Mesendoderm (in vitro differentiated cells): ENCODE measurements at places on chromosomes 4 and X.

- H3K27ac ChIP-seq: no peak overlapping the region
- H3K27me3 ChIP-seq: no peaks in the 10 kb centered on the region
- H3K4me1 ChIP-seq: no peaks in the 10 kb centered on the region
- H3K36me3 ChIP-seq: no peaks in the 10 kb centered on the region
These were observed 14.1 kb upstream of the TCEANC start for GRCh38 chrX:13638826-13639225.

- DNase-seq: peak; percentile 89
- H3K4me1 ChIP-seq: no peaks in the 10 kb centered on the region
- H3K36me3 ChIP-seq: no peaks in the 10 kb centered on the region
- no peak within 1 kb of the TSS for H3K27ac ChIP-seq
- peak within 1 kb of the TSS; percentile 27 for H3K4me3 ChIP-seq
- no peaks in the 10 kb centered on the region for H3K27me3 ChIP-seq
These were observed at the start of gene PRSS12 for GRCh38 chr4:118352843-118353533. Gene PRSS12, minus strand, starts transcription at chr4:118353003. Its CDS starts 283 bp downstream, at chr4:118352720.

DNA sequence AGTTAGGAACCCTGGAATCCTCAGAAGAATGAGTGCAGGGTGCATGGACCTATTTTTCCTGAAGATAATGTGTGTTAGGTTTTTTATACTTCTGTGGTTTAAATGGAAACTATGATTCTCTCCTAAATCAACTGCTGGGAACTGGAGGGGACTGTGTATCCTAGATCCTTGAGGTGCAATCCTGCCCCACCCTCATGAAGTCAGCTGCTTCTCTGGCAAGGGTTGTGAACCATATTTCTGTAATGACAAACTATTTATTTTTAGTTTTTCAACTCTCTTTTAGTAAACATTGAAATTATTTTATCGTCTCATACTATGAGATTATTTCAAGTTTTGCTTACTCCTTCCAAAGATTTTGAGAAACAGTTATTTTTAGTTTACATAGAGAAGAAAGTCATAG is 25.8 kb upstream of the VEGFC start:
- no peak for DNase-seq
- no peak overlapping the region for H3K27ac ChIP-seq
- H3K4me1 ChIP-seq: no peaks in the 10 kb centered on the region
- H3K4me3 ChIP-seq: no peak overlapping the region
- H3K36me3 ChIP-seq: no peaks in the 10 kb centered on the region
- no peaks in the 10 kb centered on the region for H3K27me3 ChIP-seq

DNA sequence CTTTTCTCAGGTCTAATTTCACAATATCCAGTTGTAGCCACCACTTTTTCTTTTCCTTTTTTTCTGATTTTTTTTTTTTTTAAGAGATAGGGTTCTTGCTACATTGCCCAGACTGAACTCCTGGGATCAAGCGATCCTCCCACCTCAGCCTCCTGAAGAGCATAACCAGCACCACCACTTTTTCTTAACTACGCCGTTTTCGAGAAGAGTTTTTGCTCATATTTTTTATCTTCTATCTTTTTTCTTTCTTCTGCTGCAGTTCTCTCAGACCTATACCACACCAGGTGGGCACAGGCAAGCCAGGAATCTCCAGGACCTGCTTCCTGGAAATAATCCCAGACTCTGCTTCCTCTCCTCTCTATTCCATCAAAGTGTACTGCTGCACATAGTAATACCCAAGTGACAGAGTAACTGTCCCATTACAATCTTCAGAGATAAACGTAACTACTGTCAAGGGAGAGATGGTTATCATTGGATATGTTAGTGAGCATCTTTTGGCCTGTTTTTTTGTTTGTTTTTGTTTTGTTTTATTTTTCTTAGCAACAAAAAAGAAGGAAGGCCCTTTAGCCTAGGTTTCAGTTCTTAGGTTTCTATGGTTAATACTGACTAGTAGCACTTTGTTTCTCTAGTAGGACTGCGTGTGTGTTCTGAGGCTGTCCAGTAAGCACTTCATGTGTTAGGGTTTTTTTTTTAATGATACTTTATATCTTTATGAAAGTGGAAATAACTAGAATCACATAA is 59.2 kb upstream of the TXK start:
- no peak overlapping the region for H3K27ac ChIP-seq
- H3K36me3 ChIP-seq: no peaks in the 10 kb centered on the region
- no peak for DNase-seq
- no peak overlapping the region for H3K4me3 ChIP-seq
- no peaks in the 10 kb centered on the region for H3K4me1 ChIP-seq

GRCh38 chr4:139599076-139599475 is 43.1 kb upstream of the SETD7 start:
- peaks cover 5% of the 10 kb centered on the region for H3K4me1 ChIP-seq
- H3K36me3 ChIP-seq: no peaks in the 10 kb centered on the region

- no peak overlapping the region for H3K4me3 ChIP-seq
- no peaks in the 10 kb centered on the region for H3K36me3 ChIP-seq
- H3K4me1 ChIP-seq: no peaks in the 10 kb centered on the region
- no peak for DNase-seq
- no peak overlapping the region for H3K27ac ChIP-seq
These were observed 726.0 kb downstream of the C4orf33 start for GRCh38 chr4:129821963-129822362.

DNA sequence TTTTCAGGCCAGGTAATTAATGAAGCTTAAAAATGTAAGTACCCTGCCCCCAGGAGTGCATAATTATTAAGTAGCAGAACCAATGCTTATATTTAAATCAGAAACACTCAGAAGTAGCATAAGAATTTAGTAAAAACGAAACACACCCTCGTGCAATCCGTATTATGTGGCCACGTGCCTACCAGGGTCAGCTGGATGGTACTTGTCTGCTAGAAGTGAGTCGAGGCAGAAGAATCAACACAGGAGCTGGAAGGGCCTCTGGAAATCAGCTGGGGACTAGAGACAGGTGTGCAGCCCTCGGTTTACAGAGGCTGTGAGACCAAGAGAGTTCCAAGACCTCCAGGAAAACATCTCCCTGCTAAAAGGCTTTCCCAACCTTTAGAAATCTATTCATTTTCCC is 559 bp upstream of the FAM47E start:
- no peak overlapping the region for H3K27ac ChIP-seq
- no peaks in the 10 kb centered on the region for H3K27me3 ChIP-seq
- no peaks in the 10 kb centered on the region for H3K4me1 ChIP-seq

DNA sequence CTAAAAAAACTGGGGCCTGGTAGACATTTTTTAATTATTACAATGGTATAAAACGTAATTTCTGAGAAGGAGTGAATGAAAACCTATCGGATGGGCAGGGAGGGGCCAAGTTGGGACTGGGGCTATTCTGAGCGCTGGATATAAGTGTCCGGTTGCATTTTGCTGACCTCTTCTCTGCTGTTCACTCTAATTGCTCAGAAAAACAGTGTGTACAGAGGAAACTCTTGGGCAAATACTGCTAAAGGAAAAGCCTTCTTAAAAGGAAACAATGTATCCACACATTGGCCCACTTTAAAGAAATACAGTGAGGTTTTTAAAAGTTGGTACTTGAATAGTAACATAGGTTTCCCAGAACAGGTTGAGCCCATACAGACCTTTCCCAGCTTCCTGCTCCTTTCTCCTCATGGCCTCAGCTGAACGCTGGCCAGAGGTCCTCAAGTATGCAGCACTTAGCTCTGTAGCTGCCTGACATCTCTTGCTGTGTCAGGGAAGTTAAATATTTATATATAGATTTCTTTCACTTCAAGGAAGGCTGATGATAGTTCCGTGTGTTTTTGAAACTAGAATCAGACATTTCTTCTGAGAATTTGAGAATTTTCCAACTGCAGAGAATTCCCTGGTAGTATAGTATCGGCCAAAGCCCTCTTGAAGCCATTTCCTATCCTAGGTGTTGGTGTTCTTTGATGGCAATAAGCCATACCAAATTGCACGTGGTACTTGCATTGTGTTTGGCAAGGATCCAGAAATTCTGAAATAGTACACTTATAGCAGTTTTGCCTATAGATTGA is 97.1 kb upstream of the SLC4A4 start:
- H3K27ac ChIP-seq: no peak overlapping the region
- no peaks in the 10 kb centered on the region for H3K36me3 ChIP-seq
- H3K27me3 ChIP-seq: no peaks in the 10 kb centered on the region
- H3K4me1 ChIP-seq: no peaks in the 10 kb centered on the region
